ENCODE measurements at places on chromosomes 13 and 19.
A peak's percentile ranks its signal among the peaks of the same experiment; 100 is the strongest.

DNA sequence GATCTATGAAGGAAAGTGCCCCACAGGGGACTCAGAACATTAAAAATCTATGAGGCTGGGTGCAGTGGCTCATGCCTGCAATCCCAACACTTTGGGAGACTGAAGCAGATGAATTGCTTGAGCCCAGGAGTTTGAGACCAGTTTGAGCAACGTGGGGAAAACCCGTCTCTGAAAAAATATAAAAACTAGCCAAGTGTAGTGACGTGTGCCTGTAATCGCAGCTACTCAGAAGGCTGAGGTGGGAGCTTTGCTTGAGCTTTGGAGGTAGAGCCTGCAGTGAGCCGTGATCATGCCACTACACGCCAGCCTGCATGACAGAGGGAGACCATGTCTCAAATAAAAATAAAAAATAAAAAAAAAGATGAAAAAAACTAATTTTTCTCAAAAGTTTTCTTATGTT is 1070.6 kb downstream of the PCDH9 start:
- no peak for DNase-seq

DNA sequence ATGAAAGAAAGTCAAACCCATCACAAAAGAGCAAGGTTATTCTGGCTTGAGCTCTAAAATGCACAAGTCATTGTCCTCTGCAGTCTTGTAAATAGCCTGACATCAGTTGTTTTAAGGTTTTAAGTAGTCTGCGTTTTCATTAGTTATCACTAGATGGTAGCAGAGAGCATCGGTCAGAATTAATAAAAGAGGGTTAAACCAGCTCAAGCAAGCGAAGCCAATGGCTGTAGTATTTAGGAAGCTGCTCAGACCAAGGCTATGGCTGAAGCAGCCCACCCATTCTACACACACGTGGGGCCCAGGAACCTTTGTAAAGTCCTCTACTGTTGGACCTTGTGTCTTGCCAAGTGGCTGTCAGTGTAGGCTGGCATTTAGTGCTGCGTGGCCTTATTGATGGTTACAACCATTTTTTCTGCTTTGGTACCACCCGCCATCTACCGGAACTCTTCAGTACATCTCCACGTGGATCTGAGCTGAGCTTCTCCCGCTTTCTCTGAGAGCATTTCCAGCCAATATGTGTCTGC is 13.3 kb upstream of the ZNF57 start:
- DNase-seq: peak; percentile 70

- no peak for DNase-seq
Observed at GRCh38 chr19:9610484-9611113, 10.4 kb downstream of the ZNF561 start.

GRCh38 chr13:63124863-63125262 is 1709.2 kb upstream of the PCDH20 start:
- DNase-seq: peak; percentile 26

- peak; percentile 61 for DNase-seq
Observed at GRCh38 chr13:42893214-42893671, 98.8 kb downstream of the EPSTI1 start.

DNA sequence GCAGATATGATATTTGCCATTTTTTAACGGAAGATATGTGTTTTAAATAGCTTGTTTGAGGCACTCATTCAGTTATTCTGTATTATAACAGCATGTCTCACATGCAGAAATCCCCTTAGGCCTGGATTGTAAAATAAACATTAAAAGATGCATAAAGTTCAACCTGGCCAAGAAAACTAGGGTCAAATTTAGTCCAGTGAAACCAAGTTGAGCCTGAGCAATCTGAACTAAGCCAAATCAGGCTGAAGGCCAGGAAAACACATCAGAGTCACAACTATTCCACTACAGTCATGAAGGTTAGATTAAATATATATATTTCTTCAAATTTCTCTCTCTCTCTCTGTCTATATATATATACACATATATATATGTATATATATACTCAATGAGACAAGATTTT is 504.8 kb downstream of the SLITRK1 start:
- DNase-seq: no peak

- DNase-seq: no peak
Observed at GRCh38 chr13:112815871-112816270, 126.0 kb downstream of the ATP11A start.

DNA sequence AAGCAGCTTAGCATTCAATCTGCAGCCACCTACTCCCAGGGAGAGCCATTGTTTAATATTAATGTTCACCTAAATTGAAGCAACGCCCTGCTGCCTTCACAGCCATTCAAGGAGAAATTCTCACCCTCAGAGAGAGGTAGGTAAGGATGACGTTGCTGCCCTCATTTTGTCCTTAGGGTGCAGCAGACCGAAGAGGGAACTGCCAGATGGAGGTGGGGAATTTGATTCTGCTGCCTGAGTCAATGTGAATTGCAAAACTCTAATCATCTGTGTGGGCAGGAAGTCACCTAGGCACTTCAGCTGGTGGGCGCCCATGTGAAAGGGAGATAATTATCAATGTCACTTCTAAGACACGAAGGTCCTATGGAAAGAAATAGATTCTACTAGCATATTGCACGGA is 503.4 kb downstream of the TBC1D4 start:
- DNase-seq: peak; percentile 10

DNA sequence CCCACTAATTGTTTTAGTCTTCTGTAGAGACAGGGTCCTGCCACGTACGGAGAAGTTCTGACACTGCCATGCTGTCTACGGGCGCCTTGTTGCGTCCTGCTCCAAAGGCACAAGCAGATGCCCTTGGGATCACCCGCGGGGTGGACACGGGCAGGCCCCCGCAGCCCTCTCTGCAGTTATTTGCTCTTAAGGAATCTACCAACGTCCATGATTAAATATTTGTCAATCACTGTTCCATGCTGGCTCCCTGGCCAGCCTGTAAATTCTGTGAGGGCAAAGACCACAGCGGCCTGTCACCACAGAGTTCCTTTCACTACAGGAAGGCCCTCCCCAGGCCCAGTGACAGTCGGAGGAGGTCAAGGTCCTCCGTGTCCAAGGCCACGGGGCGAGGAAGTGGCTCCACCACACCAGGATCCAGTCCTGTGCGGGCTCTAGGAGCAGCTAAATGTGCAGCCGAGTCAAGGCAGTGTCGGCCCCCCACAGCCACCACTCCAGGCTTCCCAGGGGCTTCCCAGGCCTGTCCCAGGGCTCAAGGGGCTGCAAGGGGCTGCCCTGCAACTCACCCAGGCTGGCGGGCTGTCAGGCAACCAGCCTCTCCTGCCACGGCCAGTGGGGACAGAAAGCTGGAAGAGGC is 2.1 kb downstream of the RNF126 start:
- no peak for DNase-seq

All from bronchial epithelial cell (primary cell).